ENCODE measurements at places on chromosomes 3 and 15. TPM values are rescaled to one million over a fixed set of nuclear protein-coding genes. Genes with fewer than 3 reads are reported as not detected.

Gene CDHR4
- total RNA-seq: not detected

Gene ILDR1
- not detected for total RNA-seq

Gene SMCO1
- total RNA-seq: not detected

Gene PLA2G4E
- total RNA-seq: not detected

Gene CLK3
- total RNA-seq: 37.6 TPM

Measured in cerebellum (tissue), 4 donors.